Myocyte (in vitro differentiated cells): ENCODE measurements at places on chromosomes 7 and 10. TPM values are rescaled to one million over a fixed set of nuclear protein-coding genes. Genes with fewer than 3 reads are reported as not detected.

Gene ATAD1
- total RNA-seq, result 59.5 and 84.8 TPM in 2 replicates

Gene MLLT10
- total RNA-seq, result 15.5 and 20.4 TPM in 2 replicates

Gene SLC13A1
- total RNA-seq, result not detected in 2 replicates

Gene RBP3
- not detected in 2 replicates for total RNA-seq

Gene CCDC3
- 51.0 and 82.5 TPM in 2 replicates for total RNA-seq

Gene RAMP3
- not detected in 2 replicates for total RNA-seq

Gene SEMA4G
- 0.72 and 2.5 TPM in 2 replicates for total RNA-seq

Gene HECW1
- total RNA-seq, result not detected in 2 replicates

Gene TAS2R41
- not detected in 2 replicates for total RNA-seq

Gene OR6B1
- 0.03 TPM in 1 of 2 replicates, not detected in the other for total RNA-seq

Gene GRM3
- total RNA-seq, result 0.05 TPM in 1 of 2 replicates, not detected in the other

Gene CRYGN
- total RNA-seq, result 0.16 TPM in 1 of 2 replicates, not detected in the other

Gene FOXI2
- total RNA-seq, result not detected in 2 replicates
